Stimulated activated CD4-positive, alpha-beta T cell treated with anti-CD3 and anti-CD28 coated beads, TNF-alpha, amount 100 ng/mL, for 24 hours (primary cell): ENCODE measurements at places on chromosomes 4 and X.

DNA sequence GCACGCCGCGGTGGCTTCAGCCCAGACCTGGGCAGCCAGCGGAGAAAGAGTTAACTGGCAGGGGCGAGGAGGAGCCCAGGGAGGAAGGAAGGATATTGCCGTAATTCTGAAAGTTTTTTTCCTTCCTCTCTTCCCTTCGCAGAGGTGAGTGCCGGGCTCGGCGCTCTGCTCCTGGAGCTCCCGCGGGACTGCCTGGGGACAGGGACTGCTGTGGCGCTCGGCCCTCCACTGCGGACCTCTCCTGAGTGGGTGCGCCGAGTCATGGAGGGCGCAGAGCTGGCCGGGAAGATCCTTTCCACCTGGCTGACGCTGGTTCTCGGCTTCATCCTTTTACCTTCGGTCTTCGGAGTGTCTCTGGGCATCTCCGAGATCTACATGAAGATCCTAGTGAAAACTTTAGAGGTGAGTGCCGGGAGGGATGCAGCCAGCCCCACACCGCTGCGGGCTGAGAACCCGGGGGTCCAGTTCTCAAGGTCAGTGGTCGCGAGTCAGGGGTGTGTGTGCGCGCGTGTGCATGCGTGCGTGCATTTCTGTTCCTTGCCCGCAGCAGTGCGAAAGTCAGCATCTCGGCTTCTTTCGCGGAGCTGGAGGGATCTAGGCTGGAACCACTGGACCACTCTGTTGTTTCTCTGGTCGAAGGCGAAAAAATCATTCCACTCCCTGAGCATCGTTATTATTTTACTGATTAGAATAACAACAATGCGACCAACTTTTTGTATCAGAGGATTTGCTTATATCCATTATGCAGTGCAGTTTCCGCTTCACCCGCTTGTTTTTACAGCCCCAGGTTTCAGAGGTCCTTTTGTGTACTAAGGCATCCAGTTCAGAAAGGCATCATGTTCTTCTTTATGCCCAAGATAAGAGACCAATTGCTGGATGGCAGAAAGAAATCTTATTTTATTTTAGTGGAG is 709 bp downstream of the GPAT3 start:
- DNase-seq: no peak

DNA sequence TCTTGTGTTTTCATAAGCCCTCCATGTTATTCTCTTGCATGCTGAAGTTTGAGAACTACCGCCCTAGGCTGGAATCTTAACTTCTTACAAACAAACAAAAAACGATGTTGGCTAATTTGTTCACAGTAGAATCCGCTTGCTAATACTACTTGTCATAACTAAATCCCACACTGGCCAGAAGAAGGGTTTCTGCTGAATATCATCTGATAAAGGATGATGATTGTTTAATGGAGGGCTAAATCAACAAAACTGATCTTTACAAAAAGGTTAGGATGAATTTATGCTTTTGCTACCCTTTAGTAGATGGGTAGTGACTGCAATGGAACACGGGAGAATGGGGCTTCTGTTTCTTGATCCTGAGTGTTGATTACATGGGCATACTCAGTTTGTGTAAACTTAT is 42.3 kb downstream of the SPATA4 start:
- no peak for DNase-seq

DNA sequence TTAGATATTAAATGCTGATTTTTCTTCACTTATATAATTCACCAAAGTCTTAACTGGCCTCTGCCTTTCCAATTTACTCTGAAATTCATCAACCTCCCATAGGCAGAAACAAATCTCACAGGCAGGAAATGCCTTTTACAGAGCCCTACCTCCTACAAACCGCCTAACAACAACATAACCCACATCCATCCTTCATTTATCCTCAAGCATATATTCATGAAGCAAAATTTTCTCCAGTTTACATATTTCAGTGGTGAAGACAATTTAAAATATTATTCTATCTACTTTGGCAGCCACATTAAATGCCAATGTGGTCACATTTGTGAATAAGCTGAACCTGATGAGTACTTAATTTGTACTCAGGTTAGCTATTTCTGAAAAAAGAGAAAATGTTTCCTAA is 30.3 kb downstream of the SEPSECS start:
- no peak for DNase-seq

GRCh38 chr4:70660106-70660505 is 6.2 kb downstream of the JCHAIN start:
- no peak for DNase-seq

DNA sequence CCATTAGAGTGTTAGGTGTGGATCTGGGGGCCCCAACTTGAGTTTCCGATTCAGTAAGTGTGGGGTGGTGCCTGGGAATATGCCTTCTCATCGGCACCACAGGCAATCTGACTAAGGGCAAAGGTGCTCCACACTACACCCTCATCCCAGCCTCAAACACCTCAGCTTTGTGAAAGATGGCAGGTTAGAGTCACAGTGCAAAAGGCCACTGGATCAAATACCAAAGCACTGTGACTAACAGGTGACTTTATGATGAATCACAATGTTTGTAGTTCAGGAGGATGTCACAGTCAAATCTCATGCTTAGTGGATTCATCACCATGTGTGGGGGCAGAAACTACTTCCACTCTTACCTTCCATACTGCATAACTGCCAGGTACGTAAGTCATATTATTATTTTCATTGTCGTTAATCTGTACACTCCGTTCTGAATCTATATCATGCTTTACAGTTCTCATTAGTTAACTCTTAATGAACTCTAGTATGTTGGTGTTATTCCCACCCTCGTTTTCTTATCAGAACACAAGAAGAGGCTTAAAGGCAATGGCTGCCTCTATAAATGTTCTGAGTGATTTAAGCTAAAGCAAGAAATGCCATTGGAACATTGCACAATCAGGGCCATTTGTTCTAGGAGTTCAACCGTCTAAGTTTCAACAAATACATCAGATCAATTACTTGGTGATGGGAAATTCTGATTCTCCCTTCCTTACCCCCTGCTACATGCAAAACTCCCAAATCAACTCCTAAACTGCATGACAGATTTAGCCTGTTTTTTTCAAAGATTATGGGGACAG is 50.2 kb downstream of the PRKG2 start:
- no peak for DNase-seq

GRCh38 chrX:55143621-55144020 is 54.8 kb downstream of the PAGE2 start:
- DNase-seq: no peak

DNA sequence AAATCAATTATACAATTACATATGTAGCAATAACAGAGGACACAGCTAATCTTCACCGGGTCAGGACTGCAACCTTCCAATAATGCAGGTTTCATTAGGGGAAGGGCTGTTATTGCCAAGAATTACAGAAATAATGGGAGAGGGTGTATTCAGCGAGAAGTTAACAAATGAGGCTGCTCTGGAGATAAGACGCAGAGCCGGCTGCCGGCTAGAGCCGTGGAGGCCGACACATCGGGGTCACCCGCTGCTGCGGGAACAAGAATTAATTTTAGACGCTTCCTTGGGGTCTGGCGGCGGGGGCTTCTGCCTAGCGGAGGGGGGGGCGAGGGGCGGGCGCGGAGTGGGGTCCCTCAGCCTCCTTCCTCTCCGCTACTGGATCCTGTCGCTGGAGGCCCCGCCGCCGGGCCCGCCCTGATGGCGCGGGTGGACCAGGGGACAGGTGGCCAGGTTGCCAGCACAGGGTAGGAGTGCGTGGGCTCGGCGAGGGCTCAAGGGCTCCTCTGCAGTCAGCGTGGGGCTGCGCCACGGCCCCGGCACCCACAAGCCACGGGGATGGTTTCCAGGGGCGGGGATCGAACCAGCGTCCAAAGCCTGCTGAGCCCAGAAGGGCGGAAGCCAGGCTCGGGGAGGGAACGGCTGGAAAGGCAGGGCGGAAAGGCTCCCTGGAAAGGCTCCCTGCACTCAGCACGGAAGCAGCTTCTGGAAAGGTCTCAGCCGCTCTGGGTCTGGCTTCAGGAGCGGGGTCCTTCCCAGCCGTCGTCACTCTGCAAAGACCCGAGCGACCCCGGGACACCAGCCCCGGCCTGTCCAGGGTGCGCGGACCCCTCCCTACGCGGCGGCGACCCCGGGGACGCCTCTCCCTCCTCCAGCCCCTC is 113.8 kb upstream of the NKX1-1 start:
- DNase-seq: no peak

- DNase-seq: no peak
Observed at GRCh38 chrX:54710920-54711319, 87.1 kb downstream of the ITIH6 start.

- no peak for DNase-seq
Observed at GRCh38 chr4:84501202-84501503, 2.1 kb upstream of the NKX6-1 start.
